Heart left ventricle (tissue), 16 donors: ENCODE measurements at places on chromosomes 1 and 21. TPM values are rescaled to one million over a fixed set of nuclear protein-coding genes. Genes with fewer than 3 reads are reported as not detected.

Gene PTPN22
- total RNA-seq = 0.98 TPM

Gene TTC22
- 0.25 TPM for total RNA-seq

Gene ZNF670
- total RNA-seq = 1.0 TPM

Gene SLC22A15
- 8.1 TPM for total RNA-seq

Gene FASLG
- not detected for total RNA-seq

Gene FCRL1
- total RNA-seq = not detected

Gene MPL
- 0.32 TPM for total RNA-seq

Gene GJA4
- total RNA-seq = 78.0 TPM

Gene SH3D21
- 0.95 TPM for total RNA-seq

Gene HTR6
- not detected for total RNA-seq

Gene CADM3
- total RNA-seq = 14.3 TPM

Gene SLC16A4
- total RNA-seq = 2.0 TPM

GRCh38 chr1:91754348-91754747 is 131.6 kb downstream of the TGFBR3 start:
- no peak for DNase-seq

DNA sequence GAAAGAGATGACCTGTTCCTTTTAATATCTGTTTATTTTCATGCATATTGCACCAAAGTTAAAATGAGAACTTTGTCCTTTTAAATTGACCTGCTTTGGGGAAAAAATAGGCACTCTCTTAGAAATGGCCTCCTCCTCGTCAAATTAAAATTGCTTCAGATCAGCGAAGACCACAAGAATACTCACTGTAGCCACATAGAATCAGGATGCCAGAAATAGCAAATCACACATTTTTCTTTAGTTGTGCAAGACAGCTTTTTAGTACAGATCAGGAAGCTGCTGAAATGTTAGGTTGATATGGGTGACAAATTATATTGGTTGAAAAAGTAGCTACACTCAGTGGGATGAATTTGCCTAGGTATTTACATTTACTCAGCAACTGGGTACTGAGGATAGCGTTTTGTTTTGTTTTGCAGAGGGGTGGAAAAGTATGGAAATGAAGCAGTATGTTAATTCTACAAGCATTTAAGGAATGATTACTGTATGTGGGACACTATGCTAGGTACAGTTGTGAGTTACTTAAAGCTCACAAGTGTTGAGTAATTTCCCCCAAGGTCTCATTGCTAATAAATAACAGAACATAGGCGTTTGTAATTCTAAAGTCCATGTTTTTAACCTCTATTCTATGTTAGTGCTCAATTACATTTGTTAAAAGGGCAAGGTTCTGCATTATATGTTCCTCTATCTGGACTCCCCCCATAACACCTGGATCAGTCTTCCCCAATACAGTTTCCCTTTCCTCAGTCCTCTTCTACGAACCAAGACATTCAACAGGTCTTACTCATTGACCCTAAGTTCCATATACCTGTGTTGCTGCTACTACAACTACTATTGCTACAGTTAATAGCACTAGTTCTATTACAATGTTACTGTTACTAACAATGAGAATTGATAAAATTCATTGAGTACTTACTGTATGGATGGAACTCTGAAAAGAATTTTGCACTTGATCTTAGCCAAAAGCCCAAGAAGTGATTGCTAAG is 99.4 kb upstream of the S1PR1 start:
- no peak for DNase-seq

GRCh38 chr1:225851805-225852204 is 30.4 kb downstream of the TMEM63A start:
- no peak for DNase-seq

DNA sequence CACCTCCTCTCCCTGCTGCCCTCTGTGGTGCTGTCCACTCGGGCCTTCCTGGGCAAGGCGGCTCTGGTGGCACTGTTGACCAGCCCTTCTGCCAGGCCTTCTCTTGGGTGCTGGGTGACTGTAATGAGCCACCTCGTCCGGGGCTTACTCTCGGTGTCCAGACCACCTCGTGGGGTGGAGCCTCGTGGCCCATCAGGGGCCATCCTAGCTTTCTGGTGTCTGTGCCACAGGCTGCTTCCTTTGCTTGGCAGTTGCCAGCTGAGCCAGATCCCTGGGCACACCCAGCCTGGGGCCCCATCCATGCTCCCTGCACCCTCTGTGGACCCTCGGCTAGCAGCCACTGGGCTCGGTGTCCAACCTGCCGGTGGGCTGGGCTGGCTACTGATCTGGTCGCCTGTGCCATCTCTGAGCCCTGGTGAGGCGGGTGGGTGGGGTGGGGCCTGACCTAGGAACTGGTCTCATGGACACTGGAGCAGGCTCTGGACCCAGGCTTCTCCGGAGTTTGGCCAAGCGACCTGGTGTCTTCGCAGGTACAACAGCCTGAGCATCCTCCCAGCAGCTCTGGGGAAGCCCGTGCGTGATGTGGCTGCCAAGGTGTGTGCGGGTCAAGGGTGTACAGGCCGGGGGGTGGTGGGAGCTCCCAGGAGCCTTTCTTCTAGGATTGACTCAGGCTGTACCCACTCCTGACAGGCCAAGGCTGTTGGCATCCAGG is 1.4 kb downstream of the PRXL2B start:
- no peak for DNase-seq

- DNase-seq = no peak
Observed at GRCh38 chr1:24347159-24347934, 28.2 kb downstream of the GRHL3 start.

GRCh38 chr1:223007935-223008334 is 135.1 kb downstream of the TLR5 start:
- DNase-seq = no peak

DNA sequence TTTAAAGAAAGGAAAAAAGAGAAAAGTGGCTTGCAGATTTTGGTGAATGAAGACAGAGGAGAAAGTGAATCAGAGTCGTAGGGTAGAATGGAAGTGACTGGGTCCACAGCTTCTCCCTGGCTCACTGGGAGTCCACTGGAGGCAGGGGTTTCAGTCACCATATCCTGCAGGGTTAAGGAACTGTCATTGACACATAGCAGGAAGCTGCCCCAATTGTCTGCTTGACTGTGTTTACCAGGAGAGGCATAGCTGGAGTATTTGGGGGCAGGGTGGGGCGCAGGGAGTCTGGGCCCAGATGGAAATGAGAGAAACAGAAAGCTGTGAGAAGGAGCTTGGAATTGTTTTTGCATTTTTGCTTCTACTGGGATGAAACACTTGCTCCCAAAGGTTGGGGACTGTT is 228.8 kb upstream of the CSF3R start:
- DNase-seq = no peak

DNA sequence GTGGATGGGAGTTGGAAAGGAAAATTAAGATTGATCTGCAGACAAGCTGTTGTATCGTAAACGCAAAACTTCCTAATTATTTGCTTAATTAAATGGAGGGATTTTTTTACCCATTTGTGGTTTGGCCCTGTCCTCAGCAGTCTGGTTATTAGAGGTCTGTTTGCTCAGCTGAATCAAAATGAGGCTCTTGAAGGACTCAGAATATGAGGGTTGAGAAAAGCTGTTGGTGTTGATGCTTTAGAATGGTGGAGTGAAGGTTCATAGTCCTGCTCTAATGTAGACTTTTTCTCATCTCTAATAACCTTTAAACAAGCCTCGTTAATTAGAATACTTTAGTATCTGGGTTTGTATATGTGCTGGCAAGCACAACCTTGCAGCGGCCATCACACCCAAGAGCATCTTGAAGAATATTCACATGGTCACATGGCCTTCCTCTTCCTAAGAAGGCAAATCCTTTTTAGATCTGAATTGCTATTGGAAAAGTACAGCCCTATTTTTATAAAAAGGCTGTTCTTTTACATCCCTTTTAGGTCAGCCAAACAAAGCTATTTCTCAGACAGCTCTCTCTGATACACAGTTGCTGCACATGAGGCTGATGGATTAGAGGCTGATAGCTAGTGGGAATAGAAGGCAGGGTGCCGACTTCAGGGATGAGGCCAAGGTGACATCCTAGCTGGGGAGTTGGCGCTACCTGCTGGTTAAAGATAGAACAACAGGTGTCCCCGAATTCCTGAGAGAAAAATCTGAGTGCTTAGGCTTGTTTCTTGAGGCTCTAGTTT is 53.8 kb downstream of the MACF1 start:
- peak; percentile 67 for DNase-seq

DNA sequence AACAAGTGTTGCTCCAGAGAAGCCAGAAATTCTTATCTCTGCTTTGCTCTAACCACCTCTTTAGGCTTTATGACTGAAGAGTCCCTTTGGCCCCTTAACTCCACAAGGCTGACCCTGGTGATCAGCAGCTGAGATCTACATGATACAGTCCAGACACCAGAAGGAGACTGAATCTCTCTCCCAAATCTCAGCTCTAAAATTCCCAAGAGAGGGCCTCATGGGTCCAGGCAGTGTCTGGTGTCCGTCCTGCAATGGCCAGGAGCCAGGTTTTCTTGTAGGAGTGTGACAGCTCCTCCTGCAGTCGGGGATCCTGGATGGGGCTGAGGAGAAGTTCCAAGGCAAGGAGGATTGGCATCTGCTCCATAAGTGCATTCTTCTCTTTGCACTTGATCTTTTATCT is 35.3 kb downstream of the L1TD1 start:
- DNase-seq = no peak

- no peak for DNase-seq
Observed at GRCh38 chr21:37792046-37792445, 124.2 kb downstream of the KCNJ6 start.

- no peak for DNase-seq
Observed at GRCh38 chr1:8536515-8536914, 218.6 kb downstream of the SLC45A1 start.

DNA sequence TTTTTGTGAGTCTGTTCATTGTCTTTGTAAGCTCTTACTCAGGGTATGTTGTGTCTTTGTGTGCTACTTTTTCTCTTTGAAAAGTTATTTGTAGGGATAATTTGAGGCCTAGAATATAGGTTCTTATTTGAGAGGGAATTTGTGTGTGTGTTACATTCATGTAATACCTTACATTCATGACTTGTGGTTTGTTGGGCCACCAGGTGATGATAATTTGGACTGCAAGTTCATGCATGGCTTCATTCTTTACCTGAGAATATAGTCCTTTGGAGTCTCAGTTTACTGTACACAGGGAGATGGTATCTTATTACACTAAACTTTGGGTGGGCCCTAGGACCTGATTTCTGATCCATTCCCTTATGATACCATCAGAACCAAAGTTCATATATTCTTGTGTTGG is 51.8 kb upstream of the FASLG start:
- no peak for DNase-seq

- DNase-seq = no peak
Observed at GRCh38 chr1:185110145-185110544, 46.6 kb downstream of the TRMT1L start.

DNA sequence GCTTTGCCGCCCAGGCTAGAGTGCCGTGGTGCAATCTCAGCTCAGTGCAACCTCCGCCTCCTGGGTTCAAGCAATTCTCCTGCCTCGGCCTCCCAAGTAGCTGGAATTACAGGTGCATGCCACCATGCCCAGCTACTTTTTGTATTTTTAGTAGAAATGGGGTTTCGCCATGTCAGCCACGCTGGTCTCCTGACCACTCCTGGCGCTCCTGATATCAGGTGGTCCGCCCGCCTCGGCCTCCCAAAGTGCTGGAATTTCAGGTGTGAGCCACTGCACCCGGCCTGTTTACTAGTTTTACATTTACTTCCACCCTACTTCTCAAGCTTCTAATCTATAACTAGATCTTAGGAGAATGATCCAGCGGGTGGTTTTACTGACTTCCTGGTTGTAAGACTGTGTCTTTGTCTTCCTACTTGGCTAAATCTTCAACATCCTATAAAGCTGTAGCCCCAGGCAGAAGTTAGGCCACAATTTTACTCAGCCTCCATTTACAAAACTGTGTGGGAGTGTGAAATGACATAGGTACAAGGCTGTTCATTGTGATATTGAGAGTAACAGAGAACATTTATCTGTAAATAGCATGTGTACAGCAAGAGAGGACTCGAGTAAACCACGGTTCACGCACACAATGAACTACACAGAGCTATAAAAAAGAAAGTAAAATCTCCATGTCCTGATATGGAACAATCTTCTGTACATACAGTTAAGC is 9.6 kb upstream of the POU2F1 start:
- DNase-seq = no peak

DNA sequence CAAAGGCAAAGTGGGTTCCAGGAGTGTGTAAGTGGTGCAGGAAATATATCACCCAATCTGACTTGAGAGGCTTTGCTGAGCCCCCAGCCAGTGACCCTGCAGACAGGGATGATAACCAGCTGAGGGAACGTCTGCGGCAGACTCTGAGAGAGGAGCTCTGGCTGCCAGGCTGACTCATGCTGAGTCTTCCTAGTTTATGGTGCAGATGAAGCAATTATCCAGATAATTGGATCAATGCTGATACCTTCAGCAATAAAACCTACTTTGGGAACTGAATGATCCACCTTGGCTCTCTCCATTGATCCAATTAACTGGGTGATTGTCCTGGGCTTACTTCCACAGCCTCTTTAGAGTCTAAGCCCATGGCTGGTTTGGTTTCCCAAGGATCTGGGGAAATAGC is 7.3 kb downstream of the C8B start:
- no peak for DNase-seq

- no peak for DNase-seq
Observed at GRCh38 chr1:15584489-15585363, at the start of gene AGMAT. Gene AGMAT, minus strand, starts transcription at chr1:15585051. Its CDS starts 84 bp downstream, at chr1:15584967.

- DNase-seq = no peak
Observed at GRCh38 chr1:33393991-33394390, 36.9 kb downstream of the PHC2 start.

GRCh38 chr1:237042892-237043576 is 1.1 kb downstream of the RYR2 start:
- peak; percentile 75 for DNase-seq

- no peak for DNase-seq
Observed at GRCh38 chr1:84390226-84390625, 8.1 kb upstream of the DNASE2B start.

DNA sequence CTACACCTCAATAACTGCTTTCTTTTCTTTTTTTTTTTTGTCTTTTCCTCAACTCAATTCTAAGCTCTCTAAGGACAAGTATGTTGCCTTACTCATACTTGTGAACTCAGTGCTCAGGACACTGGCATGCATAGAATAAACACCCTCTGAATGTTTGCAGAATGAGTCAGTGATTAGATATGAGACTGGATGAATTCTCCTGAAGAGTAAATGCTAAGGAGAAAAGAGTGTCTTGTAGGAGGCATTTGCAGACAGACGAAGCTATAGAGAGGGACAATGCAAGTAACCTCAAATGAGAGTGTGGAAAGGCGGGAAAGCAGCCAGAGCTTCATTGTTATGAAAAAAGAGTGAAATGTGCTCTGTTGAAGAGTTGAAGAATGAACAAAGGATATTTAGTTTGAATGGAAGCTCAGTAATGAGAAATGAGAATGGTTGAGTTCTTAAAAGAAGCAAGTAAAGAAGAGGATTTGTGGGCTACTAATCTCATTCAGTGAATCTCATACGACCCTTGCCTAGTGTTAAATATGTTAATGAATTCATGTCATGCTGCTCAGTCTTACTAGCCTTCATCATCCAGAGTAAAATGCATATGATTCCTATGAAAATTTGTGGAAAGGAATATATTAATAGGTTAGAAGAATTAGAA is 166.1 kb upstream of the DPYD start:
- DNase-seq = no peak
